Stimulated activated CD4-positive, alpha-beta T cell treated with anti-CD3 and anti-CD28 coated beads, TNF-alpha, amount 100 ng/mL, for 1 hour (primary cell): ENCODE measurements at places on chromosomes 11 and 22.

GRCh38 chr22:32499666-32500065, 25.1 kb downstream of the FBXO7 start:
- no peak for DNase-seq

GRCh38 chr22:22936180-22936914, 48.7 kb downstream of the IGLL5 start:
- DNase-seq = no peak

DNA sequence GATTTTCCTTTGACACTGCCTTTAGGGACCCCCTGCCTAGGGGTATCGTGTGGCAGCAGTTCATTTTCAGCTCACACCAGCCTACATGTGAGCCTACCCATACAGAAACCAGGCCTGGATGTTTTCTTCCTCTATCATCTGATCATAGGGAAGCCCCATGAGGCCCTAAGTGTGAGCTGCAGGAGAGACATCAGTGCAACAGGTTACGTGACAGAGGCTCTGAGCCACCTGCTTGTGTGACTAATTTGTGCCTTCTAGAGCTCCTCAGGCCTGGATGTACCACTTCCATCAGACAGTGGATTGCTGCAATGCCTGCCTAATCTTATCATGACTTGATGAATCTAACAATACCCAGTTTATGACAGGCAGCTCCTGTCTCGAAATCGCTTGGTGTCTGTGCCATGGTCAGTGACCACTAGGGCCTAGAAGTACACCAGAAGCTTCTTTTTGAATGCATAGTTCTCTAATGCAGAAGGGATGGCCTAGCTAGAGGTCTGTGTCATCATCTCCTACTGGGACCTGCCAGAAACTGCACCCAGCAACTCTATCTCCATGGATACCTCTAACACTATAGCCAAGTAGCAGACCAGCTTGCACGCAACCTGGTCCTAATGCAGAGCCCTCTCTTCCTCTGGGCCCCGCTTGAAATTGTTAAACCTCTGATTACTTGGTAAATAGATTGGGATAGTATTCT, 109.7 kb upstream of the CLPB start:
- DNase-seq = no peak

DNA sequence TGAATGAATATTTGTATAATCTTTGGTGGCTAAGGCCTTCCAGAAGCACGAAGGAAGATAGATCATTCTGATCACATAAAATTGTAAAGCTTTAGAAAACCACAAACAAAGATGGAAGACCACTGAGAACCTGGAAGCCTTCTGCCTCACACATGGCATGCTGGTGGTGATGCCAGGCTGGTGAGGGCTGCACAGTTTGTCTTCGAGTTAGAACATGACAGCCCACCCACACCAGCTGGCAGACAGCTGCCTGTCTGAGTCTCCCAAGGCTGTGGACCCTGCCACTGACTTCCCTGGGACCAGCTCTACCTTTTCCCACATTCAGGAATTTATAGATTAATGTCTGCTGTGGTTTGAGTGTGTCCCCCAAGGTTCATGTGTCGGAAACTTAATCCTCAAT, 48.8 kb upstream of the B3GAT1 start:
- no peak for DNase-seq

DNA sequence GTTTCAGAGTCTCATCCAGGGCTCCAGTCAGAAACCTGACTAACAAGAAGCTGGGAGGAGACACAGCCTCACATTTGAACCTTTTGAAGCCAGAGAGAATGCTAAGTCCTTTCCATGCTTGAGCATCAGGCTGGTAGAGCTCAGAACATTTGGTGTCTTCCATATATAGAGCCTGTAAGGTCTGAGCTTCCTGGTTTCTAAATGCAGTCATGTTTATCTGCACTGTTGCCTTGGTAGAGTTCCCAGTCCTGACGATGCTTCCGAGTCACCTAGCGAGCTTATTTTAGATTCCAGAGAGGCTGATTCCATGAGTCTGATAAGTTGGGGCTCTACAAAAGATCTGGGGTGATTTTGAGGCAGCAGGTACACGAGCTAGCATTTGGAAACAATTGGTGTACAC, 68.4 kb upstream of the SORL1 start:
- DNase-seq = no peak

GRCh38 chr11:72908032-72908676, 93.9 kb downstream of the ATG16L2 start:
- no peak for DNase-seq

- DNase-seq = no peak
Measured at GRCh38 chr11:46858920-46859546, 13.0 kb upstream of the CKAP5 start.

GRCh38 chr11:11669233-11669846, 47.5 kb upstream of the GALNT18 start:
- no peak for DNase-seq
